ENCODE measurements at places on chromosomes 3 and 15.

- no peak for DNase-seq
Measured at GRCh38 chr15:82165948-82166376, 96.6 kb downstream of the EFL1 start.

GRCh38 chr3:62928256-62928655 is 53.0 kb upstream of the CADPS start:
- DNase-seq: no peak

- DNase-seq: no peak
Measured at GRCh38 chr3:152359385-152360248, 90.9 kb downstream of the MBNL1 start.

DNA sequence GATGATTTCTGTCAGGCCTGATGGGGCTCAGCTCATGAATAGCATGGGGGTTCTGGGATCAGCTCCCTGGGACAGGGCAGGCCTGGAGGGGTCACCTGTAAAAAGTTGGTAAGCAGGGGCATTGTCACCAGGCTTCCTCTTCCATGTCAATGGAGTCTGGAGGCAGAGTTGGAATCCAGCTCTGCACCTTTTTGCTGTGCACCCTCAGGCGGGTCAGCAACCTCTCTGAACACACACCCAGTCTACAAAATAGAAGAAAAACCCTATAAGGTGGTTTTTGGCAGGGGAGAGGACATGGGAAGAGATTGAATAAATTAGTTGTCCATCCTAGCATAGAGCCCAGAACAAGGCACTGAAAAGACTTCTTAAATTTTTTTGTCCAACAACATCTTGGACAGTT is 77.2 kb upstream of the NR2E3 start:
- no peak for DNase-seq

DNA sequence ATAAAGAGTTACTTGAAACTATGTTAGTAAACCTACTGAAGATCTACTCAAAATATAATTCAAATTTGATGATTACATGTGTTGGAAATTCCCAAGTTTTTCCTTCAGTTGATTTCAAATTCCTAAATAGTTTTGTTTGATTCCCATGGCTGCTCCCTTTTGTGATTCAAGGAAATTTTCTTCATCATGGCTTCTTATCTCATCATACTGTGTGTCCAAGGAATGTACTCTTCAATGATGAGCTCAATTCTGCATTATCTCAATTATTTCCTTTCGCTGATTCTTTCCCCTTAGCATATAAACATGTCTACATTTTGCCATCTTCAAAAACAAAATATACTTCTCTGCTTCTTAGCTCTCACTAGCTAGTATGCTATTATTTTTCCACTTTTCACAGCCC is 460.4 kb upstream of the NAALADL2 start:
- DNase-seq: no peak

GRCh38 chr15:77076323-77076915 is 5.5 kb upstream of the TSPAN3 start:
- DNase-seq: no peak

DNA sequence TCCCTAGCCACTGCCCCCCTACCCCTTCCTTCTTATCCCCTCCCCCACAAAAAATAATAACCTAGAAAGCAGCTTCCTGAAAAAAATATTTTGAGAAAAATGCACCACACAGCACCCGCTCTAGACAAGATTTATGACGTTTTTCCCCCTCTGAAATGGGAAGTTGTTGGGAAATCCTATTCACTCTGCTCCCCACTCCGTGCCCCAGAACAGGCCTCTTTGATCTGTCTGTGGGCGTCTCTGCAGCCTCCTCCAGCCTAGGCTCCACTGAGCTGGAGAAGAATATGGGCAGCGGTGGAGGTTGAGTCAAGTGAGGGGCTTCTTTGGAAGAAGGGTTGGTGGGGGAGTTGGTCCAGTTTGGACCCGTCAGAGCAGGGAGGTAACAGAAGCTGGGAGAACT is 28.5 kb upstream of the POLG start:
- peak; percentile 77 for DNase-seq

DNA sequence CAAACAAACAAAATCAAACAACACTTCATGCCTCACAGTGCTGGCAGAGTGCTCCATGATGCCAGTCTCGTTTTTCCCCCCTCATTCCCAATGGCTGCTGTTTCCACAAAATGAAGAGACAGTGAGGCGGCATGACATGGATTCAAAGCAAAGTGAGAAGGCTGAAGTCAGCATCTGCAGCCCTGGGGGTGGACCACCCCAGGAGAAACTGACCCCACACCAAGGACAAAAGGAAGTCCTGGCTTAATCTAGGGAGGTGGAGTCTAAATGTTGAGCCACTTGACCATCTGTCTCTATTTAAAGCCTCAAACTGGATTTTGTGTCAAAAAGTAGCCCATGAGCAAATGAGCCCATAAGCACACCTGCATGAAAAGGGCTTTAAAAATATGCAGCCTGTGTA is 151.2 kb upstream of the RORA start:
- DNase-seq: no peak

DNA sequence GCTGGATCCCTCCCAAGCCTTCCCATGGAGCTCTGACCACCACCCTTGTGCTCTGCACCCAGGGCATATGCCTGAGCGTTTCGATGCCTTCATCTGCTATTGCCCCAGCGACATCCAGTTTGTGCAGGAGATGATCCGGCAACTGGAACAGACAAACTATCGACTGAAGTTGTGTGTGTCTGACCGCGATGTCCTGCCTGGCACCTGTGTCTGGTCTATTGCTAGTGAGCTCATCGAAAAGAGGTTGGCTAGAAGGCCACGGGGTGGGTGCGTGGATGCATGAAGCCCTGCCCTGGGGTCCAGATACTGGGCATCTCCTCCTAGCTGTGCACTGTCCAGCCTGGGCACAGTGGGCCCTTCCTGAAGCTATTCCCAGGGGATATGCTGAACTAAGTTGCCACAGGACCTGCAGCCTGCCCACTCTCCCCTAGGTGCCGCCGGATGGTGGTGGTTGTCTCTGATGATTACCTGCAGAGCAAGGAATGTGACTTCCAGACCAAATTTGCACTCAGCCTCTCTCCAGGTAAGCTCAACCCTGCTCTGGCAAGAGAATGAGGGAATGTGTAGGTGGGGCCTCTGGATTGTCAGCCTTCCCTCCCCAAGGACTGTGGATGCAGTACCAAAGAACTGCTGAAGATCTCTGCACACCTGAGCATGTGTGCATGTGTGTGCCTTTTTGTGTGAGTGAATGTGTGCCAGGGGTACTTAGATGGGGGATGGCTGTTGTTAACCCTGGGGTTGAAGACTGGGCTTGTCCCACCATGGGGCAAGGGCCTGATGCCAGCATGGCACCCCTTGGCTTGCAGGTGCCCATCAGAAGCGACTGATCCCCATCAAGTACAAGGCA is 2.1 kb downstream of the MYD88 start:
- no peak for DNase-seq

GRCh38 chr15:57245130-57245529 is 131.2 kb upstream of the CGNL1 start:
- no peak for DNase-seq

DNA sequence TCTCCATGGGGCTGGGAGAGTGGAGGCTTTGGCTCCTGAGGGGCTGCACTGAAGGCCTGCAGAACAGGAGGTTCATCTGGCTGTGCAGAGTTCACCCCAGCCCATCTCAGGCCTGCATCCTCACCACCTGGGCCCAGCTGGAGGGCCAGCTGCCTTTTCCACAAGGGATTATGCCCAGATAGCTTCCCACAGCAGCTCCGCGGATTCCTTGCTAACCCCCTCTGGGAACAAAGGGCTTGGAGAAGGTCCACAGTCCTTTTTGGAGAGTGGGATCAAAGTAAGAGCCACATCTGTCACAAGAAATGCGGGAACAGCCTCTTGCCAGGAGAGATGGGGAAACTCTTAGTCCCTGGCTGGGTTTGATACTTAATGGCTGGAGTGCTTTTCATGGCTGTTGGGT is 164.7 kb upstream of the RGMA start:
- DNase-seq: no peak

All from inflammatory macrophage (primary cell).